ENCODE measurements at places on chromosomes 2 and 18.

GRCh38 chr2:18599509-18600254 lies 10.3 kb upstream of the NT5C1B start:
- DNase-seq, result no peak

- no peak for DNase-seq
Measured at GRCh38 chr2:8518979-8519668, 162.7 kb upstream of the ID2 start.

- no peak for DNase-seq
Measured at GRCh38 chr2:39606585-39606984, 59.1 kb upstream of the TMEM178A start.

DNA sequence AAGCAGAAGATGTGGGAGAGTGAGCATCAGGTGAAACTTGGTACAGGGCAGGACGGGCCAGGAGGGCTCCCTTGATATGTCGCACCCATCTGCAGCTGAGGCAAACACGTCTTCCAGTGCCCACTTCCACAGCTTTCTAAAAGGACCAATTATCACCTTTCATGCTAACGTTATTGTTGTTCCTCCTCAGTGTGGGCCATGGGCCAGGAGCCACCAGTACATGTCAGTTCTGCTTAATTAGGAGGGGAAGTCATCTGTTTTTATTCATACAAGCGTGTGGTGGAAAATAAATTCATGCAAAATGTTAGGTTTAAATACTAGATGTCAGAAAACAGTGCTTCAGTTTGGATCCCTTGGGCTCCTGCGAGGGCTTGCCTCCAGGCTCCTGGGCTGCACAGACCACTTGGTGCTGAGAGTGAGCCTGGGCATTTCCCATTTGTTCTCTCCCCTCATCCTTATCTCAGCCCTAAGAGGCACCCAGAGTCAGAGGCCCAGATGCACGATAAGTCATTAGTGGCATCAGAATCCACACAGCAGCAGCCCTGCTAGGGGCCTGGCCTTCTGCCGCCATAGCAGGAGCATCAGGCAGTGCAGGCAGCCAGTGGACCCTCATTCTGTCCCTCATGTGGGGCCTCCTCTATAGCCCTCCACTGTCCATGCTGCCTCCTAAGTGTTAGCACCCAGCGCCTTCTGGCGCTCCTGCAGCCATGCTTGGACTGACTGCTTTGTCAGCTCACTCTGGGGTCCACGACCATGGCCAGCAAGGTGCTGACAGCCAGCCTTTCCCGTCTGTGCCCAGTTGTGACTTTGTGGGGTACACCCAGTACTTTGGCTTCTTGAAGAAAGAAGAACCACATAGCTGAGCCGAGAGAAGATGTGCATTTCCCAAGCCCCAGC lies 539.8 kb upstream of the RAB6C start:
- no peak for DNase-seq

DNA sequence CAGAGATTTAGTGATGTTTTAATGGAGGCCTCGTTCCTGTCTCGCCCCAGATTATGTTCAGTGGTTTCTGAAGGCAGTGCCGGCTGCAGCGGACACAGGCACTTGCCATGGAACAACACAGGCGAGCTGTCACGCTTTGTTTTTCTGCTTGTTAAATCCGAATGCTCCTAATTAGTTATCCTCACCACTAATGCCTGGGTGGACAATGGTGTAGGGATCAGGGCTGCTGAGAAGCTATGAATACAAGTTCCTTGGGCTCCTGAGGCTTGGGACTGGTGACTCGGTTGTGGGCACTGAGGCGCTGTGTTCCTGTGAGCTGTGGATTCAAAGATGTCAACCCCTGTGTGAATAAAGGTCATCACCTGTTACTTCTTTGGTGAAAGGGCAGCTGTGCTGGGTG lies 123.5 kb downstream of the PLEKHM3 start:
- DNase-seq, result no peak

- DNase-seq, result no peak
Measured at GRCh38 chr2:95234286-95234785, 27.0 kb downstream of the ZNF892 start.

GRCh38 chr18:56709463-56709862 lies 58.3 kb downstream of the WDR7 start:
- DNase-seq, result no peak

DNA sequence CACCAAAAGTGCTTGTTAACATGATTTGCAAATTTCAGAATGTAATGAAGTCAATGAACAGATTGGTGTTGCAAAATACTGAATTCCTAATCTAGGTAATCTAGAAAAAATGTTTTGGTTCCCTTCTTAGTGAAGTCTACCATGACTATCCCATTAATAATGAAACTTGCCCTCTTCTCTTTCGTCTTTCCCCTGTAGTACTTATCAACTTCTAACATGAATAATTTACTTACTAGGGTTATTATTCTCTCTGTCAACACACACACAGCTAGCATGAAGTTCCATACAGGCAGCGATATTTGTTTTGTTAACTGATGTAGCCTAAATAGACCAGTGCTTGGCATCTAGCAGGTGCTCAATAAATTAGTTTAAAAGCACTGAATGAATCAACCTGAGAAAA lies 160.2 kb downstream of the NCK2 start:
- DNase-seq, result no peak

DNA sequence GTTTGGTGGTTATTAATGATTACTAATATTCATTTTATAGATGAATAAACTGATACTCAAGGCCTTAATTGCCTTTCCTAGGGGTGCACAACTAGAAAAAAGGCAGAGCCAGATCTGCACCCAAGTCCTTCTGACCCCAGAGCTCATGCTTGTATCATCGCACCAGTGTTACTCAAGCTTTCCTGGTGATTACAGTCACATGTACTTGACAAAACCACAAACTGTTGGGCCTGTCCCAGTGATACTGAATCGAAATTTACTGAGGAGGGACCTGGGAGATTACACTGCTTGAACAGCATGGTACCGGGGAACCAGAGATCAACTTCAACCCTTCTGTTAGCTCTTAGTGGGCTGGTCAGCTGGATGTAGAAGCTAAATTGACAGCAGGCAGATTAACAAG lies 33.7 kb downstream of the FASTKD2 start:
- no peak for DNase-seq

DNA sequence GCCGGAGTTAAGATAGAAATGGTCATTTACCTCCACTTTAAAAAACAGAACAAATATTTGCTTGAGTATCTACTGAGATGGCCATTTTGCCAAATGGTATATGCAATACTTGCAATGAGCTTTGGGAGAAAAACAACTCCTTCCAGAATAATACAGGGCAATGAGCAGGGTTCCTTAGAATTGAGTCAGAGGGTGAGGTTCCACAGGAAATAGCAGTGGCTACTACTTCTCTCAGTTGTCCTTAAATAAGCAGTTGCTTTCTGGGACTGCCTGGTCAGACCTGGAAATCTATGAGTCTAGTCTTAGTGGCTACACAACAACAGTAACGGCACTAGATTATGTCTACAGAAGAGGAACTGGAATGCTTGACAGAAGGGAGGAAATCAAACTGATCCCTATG lies 80.9 kb upstream of the CCDC85A start:
- no peak for DNase-seq

DNA sequence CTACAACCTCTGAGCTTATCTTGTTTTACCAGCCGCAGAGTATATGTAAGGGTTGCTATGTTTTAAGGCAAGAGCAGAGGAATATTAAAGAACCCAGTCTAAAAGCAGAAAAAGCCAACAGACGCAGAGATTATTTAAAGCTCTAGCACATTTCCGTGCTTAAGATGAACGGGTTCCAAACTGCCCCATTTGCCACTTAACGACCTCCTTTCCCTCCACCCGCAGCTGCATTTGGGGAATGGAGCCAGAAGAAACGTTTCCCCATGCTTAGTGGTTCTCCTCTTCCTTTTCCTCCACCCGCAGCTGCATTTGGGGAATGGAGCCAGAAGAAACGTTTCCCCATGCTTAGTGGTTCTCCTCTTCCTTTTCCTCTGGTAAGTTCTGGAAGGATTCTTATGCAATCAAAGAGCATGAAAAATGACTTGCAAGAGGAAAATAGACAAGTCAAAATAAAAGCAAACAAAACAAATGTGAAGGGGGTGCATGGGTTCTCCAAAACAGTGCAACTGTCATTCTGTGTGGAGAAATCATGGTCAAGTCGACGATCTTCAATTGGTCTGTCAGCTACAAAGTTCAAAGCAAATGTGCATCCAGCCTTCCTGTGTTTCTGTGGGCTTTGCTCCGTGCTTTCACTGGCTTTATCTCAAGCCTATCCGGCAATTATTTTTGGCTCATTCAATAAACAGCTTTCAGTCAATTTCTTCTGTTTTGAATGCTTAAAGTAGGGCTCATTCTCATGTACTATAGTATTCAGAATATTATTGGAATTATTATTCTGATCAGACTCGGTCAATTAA lies 57.8 kb downstream of the DIPK1C start:
- DNase-seq, result no peak

DNA sequence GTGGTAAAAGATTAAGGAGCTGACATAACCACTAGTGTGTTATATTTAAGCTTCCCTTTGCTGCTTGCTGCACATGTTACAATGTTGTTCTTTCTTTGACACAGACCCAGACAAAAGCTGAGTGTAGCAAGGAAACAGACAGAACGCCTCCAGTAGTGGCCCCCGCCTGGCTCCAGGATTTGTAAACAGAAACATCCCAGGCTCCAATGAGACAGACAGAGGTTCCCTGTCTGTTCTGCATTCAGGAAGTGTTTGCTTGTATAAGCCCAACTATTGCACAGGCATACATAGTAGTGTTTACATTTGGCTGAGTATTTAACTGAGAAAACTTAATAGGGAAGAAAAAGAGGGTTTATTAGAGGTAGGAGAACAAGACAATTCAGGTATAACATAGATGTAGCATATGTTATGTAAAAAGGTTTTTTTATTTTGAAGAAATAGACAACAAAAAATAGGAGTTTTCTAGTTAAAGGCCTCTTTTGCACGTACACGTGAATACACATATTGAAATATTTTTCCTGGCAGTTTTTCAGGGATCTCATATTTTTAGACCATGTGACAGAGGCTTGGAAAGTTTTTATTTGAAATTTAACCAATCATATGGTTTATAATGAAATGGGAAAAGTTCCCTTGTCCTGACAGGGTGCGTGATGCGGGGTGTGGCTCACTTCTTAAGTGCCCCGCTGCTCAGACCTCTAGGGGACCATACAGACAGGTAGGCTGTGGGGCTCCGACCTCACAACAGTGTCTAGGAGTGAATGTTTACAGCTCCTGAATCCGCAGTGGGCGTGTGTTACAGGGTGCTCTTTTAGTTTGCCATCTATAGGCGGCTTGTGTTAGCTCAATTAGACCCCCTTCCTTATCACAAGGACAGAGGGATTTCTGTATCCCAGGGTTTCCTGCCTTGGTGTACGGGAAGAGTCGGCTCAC lies 118.4 kb downstream of the BMPR2 start:
- DNase-seq, result peak; percentile 31

DNA sequence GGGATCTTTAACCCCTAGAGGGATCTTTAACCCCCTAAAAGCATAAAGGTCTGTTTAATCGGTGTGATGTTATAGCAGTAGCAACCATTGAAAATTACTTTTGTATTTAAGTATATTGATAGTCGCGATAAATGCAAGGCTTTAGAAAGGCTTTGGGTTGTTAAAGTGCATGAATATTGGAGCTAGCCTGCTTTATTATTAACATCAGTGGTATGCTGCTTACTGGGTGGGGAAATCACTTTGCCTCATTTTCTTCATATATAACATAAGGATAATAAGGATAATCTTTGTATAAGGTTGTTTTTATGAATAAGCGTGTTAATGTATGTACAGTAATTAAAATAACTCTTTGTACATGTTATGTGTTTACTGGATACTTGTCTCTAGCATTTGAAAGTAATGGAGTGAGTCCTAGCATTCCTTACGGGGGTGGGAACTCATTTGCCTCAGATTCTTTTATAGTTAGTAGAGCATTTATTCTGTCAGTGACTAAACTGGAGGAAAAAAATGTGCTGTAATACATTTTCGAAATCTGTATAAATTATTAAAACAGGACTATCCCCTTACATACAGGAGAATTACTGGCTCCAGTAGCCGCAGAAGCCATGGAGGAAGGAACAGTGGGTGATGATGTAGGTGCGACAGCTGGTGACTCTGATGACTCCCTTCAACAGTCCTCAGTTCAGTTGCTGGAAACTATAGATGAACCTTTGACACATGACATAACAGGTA lies 122.2 kb downstream of the BIRC6 start:
- no peak for DNase-seq

GRCh38 chr2:162385536-162385935 lies 41.6 kb downstream of the GCA start:
- no peak for DNase-seq

GRCh38 chr2:126893606-126894005 lies 5.1 kb upstream of the TEX51 start:
- DNase-seq, result no peak

- DNase-seq, result no peak
Measured at GRCh38 chr2:11008773-11009172, 97.0 kb downstream of the KCNF1 start.

DNA sequence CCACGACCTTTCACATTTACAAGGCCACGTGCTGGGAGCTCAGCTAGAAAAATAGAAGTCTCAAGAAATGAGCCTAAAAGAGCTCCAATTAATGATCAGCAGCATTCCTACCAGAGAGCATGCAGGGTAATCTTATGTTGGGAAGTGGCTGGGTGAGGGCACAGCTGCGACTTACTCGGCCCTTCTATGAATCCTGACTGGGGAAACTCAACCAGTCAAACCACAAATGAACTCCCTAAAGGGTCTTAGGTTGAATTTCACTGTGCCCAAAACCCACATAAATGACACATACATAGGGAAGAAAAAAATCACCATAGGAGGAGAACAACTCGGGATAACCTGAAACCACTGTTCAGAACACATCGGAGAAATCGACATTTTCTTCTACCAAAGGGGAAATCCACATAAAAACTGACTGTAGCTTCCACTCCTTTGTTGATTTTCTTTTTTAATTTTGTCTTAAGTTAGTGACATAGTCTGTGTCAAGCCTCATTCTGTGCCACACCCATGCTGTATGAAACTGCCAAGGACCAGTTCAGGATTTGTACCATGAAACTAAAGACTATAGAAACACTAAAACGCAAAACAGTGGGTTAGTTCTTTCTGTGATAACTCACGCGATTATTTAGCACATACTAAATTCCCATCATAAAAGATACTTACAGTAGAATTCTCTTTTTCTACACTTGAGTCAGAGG lies 54.7 kb downstream of the UXS1 start:
- DNase-seq, result no peak

DNA sequence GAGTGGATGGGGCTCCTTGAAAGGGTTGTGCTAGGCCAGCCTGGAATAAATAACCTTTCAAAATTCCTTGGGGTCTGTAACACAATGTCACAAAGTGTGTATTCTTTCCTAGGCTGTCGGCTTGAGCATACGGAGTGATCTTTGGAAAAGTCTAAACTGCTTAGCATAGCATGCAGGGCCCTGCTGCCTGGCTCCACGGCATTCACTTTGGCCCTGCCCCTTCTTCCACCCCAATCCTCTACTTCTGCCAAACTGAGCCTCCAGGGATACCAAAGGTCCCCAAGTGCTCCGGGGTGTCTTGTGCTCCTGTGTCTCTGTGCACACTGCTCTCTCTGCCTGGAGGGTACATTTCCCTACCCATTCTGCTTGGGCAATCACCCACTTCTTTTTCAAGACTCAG lies 196.1 kb downstream of the LTBP1 start:
- no peak for DNase-seq

GRCh38 chr2:203802342-203803052 lies 65.1 kb upstream of the CTLA4 start:
- DNase-seq, result no peak
